ENCODE measurements at places on chromosomes 7 and 10.

DNA sequence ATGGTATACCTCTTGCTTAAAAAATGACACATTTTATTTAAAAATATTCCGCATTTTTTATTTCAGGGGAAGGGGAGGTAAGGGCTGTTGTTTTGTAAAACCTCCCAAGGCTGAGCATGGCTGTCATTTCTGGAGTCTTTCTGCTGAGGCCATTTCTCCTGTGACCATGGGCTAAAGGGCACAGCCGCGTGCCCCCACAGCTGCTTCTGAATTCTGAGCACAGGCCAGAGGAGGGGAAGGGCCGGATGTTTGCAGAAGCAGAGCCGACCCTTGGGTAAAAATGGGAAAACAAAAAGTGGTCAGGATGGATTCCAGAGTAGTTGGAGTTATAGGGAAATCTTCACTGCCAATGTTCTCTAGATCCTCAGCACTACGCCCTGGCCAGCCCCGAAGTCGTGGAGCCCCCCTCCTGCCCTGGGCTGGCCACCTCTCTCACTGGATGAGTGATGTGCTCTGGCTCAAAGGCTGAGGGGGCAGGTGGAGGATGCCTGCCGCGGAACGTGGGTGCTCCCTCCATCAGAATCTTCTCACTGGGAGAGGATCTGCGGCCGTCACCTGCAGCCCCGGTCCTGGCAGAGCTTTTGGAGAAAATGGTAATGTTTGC lies 131.3 kb upstream of the ZEB1 start:
- DNase-seq = no peak

DNA sequence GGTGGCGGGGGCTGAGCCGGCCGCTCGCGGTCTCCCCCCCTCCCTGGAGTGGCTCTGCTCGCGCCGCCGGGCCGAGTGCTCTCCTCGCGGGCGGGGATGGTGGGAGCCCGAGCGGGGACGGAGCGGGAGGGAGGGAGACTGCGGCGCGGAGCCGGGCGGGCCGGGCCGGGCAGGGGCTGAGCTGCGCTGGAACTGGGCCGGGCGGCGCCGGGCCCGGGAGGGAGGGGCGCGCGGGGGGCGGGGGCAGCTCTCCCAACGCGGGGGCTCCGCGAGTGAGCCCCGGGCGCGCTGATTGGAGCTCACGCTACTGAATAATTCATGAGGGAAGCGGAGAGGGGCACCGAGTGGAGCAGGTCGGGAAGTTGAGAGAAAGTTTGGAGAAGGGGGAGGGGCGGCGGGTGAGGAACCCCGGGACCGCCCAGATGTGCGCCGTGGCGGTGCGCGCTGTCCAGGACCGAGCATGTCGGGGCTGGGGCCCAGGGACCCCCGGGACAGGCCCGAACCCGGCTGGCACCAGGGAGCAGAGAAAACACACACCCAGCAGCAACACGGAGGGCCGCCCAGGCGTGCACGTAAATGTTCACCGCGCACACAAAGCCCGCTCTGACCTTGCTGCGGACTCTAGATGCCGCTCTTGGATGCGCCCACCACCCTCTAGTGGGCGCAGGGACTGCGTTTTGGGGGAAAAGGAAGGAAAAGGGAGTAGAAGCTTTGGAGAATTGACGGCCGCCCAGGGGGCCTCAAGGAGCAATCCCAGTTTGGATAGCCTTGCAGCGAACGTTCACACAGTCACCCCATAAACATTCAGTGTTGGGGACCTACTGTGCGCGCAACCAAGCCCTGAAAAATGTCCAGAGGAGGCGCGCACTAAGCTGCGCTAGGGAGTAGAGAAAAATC lies at the start of gene EPHB4:
Gene EPHB4, minus strand, starts transcription at position 194 of the 897 bp plus-strand sequence. CDS start 493 bp downstream, outside the sequence.
- no peak for DNase-seq

GRCh38 chr7:137342828-137343261 lies 688 bp downstream of the PTN start:
- DNase-seq = no peak

GRCh38 chr7:132004529-132004928 lies 448.1 kb upstream of the PODXL start:
- no peak for DNase-seq

GRCh38 chr7:80725181-80725611 lies 86.8 kb downstream of the CD36 start:
- DNase-seq = no peak

GRCh38 chr10:100996678-100997359 lies 2.8 kb upstream of the LZTS2 start:
- no peak for DNase-seq

GRCh38 chr10:128896116-128896795 lies 570.8 kb upstream of the MGMT start:
- no peak for DNase-seq

- DNase-seq = no peak
Measured at GRCh38 chr7:75931680-75932079, 16.7 kb downstream of the POR start.

DNA sequence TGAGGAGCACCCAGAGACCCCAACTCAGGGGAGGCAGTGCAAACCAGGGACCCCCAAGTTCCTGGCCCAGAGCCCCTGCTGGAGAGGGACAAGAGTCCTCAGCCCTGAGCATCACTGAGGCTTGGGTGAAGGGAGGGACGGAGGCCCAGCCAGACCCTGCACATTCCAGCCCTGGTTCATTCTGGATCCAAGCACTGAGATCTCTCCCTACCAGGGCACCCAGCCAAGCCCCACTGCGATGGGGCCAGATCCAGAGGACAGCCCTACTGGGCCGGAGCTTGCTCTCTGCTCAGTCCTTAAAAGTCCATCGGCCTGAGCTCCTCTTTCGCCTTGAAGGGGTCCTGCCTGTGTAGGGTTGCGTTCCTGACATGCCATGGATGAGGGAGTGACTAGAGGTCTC lies 40.5 kb upstream of the RABGEF1 start:
- DNase-seq = no peak

DNA sequence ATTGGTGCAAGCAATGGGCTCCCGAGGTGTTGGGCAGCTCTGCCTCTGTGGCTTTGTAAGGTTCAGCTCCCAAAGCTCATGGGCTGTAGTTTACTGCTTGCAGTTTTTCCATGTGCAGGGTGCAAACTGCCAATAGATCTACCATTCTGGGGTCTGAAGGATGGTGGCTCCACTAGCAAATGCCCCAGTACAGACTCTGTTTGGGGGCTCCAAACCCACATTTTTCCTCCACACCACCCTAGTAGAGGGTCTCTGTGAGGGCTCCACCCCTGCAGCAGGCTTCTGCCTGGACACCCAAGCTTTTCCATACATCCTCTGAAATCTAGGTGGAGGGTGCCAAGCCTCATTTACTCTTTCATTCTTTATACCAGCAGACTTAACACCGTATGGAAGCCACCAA lies 17.4 kb upstream of the ZNF37A start:
- no peak for DNase-seq

- no peak for DNase-seq
Measured at GRCh38 chr10:131961777-131962662, 19.7 kb downstream of the BNIP3 start.

- DNase-seq = no peak
Measured at GRCh38 chr7:101691822-101692384, 62.8 kb upstream of the MYL10 start.

DNA sequence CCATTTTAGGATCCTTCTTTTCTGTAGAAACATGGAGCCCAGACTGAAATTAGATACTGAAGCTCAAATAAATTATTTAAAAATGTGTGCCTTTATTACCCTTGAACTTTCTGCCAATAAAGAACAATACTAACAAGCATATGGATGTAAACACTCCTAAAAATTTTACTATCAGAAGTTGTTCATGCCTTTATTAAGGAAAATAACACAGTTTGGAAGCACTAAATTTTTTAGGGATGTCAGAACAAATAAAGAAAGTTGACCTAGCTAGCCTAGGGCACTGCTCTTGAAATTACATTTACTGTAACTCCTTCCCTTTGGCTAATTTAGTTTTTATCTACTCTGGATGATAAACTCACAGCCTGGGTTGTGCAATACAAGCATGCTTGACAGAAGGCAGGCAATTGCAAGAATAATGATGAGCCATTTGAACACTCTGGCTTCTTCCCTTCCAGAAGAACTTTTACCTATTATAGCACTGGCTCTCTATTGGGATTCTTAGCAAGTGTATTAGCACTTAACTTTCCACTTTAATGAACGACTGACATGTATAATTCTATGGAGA lies 351.7 kb upstream of the C7orf33 start:
- DNase-seq = no peak

GRCh38 chr10:33665501-33665900 lies 331.0 kb upstream of the NRP1 start:
- no peak for DNase-seq

GRCh38 chr10:71040343-71040742 lies 152.0 kb upstream of the PCBD1 start:
- no peak for DNase-seq

All from stimulated activated CD4-positive, alpha-beta T cell treated with anti-CD3 and anti-CD28 coated beads, Interleukin-1b, Interleukin-23, amount 100 ng/mL, for 1 hour (primary cell).